ENCODE measurements at places on chromosomes 5 and 9. TPM values are rescaled to one million over a fixed set of nuclear protein-coding genes. Genes with fewer than 3 reads are reported as not detected.

DNA sequence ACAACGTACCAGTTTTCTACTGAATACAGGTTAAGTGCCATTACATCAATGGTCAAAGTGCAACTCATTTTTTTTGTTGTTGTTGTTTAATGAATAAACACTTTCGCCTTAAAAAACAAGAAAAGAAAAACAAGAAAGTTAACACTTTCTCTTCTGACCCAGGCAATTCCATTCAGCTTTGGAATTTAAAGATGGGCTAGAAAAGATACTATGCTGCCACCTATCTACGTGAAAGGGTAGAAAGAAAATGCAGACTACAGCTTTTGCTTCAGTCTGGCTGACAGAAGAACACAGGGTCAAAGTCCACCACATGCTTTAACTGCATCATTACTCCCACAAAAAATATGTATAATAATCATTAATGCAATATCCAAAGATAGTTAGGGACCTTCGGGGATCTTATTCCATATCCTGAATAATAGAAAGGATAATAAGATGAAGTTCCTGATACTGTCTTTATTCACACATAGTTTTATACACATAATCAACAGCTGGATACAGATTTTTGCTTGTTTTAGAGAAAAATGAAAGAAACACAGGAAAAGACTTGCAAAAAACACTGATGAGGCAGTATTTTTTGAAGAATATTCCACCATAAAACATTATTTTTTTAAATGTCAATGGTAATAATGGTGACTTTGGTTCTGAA, 40.4 kb downstream of the ZDHHC21 start:
- DNase-seq: no peak

- DNase-seq: no peak
Measured at GRCh38 chr5:81786991-81787390, 36.1 kb upstream of the SSBP2 start.

DNA sequence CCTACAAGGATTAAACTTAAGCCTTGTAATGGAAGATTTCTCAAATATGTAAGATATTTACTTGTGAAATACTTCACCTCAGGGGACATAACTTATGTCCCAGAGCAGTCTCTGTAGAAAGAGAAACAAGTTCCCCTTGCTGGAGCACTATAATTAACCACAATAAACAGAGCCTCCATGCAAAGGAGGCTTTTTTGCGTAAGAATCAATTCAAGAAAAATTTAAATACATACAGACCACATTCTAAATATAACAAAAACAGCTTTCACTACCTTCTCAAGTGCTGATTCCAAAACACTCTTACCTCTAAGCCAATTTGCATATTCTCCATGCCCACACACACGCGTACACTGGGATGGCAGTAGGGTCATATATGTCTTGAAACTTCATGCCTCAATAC, 30.7 kb upstream of the CCNB1 start:
- no peak for DNase-seq

- DNase-seq: peak; percentile 69
Measured at GRCh38 chr9:84371737-84372136, 31.2 kb upstream of the SLC28A3 start.

DNA sequence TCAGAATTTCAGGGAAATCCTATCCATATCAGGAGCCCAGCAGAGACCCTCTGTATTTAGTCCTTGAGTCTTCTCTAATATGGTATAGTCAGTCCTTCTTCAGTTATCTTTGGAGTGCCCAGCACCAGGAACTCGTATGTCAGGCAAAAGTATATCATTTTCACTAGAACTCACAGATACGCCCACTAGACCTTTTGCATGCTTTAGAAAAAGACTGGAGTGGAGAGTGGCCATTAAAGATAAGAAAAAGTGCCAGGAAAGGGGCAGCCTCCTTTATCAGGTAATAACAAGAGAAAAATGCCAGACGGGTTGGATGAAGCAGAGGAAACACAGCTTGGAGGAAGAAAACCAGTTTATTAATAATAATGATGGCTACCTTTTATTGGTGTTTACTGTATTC, 63.5 kb downstream of the GPR21 start:
- no peak for DNase-seq

- DNase-seq: no peak
Measured at GRCh38 chr9:35813434-35814105, 1.3 kb downstream of the HINT2 start.

GRCh38 chr5:116448450-116448849, 126.2 kb downstream of the SEMA6A start:
- no peak for DNase-seq

DNA sequence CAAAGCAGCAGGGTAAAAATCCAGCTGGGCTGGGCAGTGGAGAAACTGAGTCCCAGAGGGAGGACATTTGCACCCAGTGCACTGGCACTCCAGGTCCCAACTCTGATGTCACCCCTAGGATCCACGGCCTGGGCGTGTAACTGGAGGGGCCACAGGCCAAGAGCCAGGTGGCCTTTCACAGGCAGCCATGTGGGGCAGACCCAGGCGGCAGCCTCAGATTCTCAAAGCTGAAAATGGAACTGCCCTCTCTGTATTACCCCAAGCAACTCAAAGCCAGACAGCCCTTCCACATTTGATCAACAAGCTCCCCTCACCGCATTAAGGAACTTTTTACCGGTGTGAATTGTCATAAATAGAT, 46.7 kb downstream of the RASGEF1C start:
- no peak for DNase-seq

- no peak for DNase-seq
Measured at GRCh38 chr5:60333005-60333571, 366.9 kb downstream of the DEPDC1B start.

DNA sequence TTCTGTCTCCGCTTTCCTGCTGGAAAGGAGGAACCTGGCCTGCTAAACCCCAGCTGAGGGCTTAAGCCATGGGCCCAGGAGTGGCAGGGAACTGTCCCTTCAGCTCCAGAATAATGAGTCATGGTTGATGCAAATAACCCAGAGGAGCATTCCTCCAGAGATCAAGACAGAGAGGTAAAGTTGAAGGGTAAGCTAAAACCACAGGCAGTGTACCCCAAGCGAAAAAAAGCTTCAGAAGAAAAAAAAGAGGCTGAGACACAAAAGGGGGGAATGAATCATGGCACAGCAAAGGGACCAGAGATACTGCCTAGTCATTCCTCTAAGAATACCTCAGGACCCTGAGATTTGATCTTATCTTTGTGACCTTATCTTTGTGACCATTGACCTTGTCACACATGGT, 199.5 kb upstream of the TAS2R1 start:
- DNase-seq: no peak

GRCh38 chr5:134048864-134049263, 44.1 kb upstream of the VDAC1 start:
- DNase-seq: no peak

The CDKN2A gene
- 8.3 TPM for polyA plus RNA-seq

The OLFM1 gene
- not detected for polyA plus RNA-seq

The WNK2 gene
- polyA plus RNA-seq: not detected

DNA sequence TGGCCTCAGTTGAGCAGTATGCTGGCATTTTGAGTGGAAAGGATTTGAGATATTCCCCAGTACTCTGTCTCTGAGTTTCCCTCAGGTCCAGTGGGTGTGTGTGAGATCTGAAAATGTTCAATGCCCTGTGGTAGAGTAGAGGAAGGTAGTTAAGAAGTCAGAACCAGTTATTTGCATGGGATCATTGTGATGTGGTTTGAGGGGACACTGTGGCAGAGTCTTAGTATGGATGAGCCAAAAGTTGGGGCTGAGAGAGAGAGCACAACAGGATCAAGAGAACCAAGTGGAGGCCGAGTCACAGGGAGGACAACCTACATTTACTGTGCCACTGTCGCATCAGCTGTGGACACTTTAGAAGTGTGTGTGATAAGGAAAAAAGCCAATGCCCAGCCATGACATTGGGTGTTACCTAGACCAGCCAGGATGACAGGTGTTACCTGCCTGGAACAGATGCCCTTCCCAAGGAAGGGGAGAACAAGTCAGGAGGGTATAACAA, 128.9 kb upstream of the IL12B start:
- no peak for DNase-seq

DNA sequence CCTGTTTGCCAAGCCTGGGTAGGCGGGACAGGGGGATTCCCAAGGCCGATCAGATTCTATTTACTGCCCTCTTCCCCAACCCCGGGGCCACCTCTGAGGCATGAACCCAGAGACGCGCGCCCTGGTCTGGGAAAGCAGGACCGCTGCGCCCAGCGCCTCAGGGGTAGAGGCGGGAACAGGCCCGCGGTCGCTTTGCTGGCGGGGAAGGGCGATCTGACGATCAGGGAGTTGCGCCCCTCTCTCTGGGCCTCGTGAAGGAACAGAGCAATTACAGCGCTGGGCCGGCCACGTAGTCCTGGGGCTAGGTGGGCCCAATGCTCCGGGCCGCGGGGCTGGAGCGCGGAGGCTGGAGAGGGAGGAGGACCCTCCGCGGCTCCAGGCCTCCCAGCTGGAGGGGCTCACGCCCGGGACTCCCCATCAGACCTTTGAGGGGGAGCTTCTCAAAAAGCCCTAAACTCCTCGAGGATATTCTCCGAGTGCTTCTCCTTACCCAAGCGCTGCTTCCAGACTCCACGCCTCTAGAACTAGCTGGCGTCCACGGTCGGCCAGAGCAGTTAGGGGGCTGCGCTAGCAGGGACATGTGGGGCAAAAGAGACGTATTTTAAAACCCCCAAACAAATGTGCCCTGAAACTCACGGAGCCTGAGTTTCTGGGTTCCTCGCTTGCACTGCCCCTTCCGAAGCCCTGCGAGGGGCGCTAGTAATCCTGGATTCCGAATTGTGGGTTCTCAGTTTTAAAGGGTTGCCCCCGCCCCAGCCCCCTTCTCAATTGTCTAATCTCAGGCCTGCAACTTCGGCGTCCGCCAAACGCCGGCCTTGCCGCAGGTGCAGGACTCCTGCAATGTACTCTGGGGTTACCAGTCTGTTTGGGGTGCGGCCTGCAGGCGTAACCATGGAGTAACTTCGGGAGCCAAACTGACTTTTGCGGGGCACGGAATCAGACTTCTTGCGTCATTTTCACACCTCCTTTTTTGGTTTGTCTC, 57.6 kb downstream of the TMEM174 start:
- no peak for DNase-seq

DNA sequence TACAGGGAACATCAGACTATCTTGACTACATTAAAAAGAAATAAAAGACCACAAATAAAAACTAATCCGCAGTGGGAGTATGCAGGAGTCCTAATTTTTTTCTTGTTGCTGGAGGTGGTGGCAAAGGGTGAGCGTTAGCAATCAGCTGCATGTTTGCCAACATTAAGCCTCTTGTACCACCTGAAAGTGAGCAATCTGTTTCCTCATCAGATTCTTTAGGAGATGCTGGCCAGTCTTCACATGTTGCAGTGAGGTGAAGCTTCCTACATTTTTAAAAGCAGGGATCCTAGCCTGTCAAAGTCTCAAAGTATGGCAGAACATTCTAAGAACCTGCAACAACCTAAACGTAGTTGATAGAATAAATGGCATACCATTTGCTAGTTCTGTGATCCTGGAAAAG, 162.2 kb upstream of the MEF2C start:
- no peak for DNase-seq

DNA sequence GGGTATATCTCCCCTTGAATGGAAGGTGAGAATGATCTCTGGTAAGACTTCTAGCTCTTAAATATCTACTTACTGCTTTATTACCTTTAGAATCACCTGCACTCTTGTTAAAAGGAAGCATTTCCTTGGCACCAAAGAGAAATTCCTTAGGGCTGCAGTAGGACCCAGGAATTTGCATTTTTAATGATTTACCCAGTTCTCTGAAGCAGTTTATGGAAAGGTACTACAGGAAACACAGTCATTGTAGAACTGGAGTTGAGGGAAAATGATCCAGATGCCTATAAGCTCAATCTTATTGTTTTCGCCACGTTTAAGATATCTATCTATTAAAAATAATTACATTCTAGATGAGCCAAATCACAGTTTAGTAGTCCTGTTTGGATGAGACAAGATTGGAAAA, 9.5 kb upstream of the C9 start:
- no peak for DNase-seq

DNA sequence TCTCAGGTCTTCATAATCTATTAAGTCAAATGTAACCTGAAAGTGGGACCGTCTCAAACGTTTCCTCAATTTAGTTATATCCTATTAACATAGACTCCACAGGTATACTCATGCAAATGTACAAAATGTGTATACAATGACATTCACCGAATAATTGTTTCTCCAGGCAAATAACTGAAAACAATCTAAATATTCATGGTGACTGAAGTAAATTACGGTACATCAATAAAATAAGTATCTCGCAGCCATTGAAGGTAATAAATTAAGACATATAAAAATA, 482 bp downstream of the IARS1 start:
- DNase-seq: no peak

The SLC6A18 gene
- not detected for polyA plus RNA-seq

Measured in immature natural killer cell (primary cell).